NCI-H2029 treated with DMSO at 0.1 percent for 48 hours (cell line): ENCODE measurements at places on chromosomes 5 and 9.

- DNase-seq: no peak
Measured at GRCh38 chr5:80760680-80761079, 105.9 kb upstream of the DHFR start.

DNA sequence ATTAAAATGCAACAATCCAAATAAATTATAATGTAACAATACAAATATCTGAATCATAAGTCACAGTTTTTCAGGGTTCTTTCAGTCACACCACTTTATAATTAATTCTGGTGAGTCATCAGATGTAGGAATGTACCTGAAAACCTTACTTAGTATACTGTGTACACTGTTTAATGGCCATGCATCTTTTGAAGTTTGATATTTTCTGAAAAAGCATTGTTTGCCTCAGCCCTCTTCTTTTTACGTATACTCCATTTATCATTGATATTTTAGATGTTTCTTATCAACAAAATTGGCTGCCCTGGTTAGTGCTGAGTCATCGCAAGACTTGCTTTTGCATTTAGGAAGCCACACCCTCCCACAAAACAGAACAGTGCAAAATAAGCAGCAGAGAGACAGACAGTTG, 218.6 kb downstream of the PJA2 start:
- DNase-seq: no peak

DNA sequence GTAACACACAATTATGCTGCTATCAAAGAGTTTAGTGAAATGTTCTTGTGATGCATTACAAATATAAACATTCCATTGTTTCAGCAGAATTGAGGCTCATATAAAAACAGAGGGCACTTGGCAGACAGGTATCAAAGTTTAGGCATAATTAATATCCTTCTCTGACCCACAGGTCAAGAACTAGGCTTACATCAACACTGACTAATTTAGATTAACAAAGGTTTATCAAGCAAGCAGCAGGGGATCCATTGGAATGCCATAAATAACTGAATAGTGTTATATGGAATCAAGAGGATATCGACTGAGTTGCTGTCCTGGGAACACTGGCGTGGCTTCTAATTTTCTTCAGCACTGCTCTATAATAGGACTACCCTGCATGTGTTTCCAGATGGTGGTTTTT, 414.5 kb upstream of the ARRDC3 start:
- no peak for DNase-seq

DNA sequence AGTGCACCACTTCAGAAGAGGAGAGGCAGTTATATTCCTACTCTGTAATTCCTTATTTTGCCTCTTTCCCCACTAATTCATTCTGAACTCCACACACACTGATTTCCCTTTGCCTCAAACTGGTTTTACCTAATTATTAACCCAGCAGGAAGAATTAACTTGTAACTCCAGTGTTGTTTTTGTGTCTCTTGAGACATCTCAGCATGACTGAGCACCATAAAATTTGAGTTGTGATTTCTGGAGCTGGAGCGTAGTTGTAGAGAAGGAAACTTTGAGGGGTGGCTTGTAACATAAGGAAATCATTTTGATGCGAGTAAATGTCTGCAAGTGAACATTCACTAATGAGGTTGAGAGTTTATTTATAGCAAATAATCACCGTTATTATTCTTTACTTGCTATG, 265.2 kb downstream of the TMEM38B start:
- DNase-seq: no peak

DNA sequence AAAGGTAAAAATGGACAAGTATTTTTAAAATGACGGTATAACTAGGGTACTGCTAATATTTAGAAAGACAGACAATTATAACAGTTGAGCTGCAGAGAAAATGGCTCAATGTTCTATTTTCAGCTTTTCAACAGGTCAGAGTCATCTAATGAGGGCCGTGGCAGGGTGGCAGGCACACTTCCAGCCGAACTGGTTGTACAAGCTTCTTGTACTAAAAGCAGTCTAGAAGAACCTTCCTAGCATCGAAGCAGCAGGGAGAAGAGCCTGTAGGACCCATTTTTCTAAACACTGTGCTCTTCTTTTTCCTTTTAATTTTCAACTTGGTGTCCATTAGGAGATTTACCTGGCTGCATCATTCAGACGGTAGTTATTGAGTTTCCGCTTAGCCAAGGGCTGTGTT, 85.6 kb downstream of the SLC28A3 start:
- DNase-seq: no peak

GRCh38 chr9:131496844-131497405, 5.8 kb upstream of the POMT1 start:
- DNase-seq: no peak

DNA sequence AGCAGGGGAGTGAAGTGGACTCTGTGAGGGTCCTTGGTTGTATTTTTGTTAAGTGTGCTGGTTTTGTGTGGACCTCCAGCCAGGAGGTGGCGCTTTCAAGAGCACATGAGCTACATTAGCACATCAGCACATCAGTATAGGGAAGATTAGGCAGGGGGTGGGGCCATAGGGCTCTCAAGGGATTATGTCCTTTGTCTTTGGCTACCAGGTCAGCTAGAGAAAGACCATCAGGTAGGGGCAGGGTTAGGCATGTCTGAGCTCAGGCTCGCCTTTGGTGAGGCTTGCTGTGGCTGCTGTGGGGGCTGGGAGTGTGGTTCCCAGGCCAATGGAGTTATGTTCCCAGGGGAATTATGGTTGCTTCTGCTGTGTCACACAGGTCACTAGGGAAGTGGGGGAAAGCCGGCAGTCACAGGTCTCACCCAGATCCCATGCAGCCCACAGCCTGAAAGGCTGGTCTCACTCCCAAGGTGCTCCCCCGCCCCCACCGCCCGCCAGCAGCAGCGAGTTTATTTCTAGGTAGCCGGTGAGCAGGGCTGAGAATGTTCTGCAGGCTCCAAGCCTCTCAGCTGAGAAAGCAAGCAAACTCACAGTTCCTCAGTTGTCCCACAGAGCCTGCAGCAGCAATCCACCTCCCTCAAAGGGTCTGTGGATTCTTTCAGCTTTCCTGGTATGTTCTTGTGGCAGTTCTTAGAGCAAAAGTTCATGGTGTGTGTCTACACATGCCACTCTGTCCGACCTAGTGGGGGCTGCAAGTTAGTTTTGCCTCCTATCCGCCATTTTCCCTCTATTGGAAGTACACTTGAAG, 13.7 kb downstream of the OR1J1 start:
- peak; percentile 70 for DNase-seq

GRCh38 chr9:127537014-127537413, 75.1 kb upstream of the STXBP1 start:
- no peak for DNase-seq

DNA sequence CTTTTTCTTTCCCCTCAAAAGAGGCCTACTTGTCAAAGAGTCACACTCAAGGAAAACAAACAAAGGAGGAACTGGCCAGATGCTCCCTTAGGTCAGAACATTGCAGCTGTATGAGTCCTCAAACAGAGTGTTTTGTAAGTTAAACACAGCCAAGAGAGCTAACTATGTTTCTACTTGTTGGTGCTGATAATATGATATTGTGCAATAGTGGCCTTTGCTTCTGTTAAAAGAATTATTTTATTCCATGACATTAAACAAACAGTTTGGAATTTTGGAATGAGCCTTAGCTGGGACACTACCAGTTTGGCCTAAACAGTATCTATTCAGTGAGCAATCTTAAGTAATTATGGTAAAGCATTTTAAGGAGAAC, 56.0 kb upstream of the TPD52L3 start:
- no peak for DNase-seq
